ENCODE measurements at places on chromosomes 2 and 18. TPM values are rescaled to one million over a fixed set of nuclear protein-coding genes. Genes with fewer than 3 reads are reported as not detected.

DNA sequence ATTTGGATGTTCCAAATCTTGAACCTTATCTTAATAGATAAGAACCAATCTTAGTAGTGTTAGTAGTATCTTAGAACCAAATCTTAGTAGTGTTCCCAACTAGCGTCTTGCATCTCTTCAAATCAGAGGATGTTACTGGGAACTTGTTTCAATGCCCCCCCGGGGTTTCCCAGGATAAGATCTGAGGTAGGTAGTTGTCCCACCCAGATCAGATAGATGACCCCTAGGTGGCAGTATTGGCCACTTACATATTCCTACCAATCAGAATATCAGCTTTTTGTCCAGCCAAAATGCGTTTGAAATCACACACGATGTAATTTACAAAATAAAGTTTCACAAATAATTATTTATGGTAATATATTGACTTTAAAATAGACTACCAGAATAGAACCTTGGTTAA is 314.8 kb downstream of the MBD2 start:
- no peak overlapping the region for H3K27ac ChIP-seq
- H3K4me1 ChIP-seq, result no peaks in the 10 kb centered on the region
- DNase-seq, result peak; percentile 7
- H3K27me3 ChIP-seq, result no peaks in the 10 kb centered on the region

- H3K27me3 ChIP-seq, result no peaks in the 10 kb centered on the region
- no peak for DNase-seq
- H3K36me3 ChIP-seq, result no peaks in the 10 kb centered on the region
Measured at GRCh38 chr2:170123593-170123992, 54.4 kb upstream of the MYO3B start.

ANKRD30B gene
- not detected for total RNA-seq

DNA sequence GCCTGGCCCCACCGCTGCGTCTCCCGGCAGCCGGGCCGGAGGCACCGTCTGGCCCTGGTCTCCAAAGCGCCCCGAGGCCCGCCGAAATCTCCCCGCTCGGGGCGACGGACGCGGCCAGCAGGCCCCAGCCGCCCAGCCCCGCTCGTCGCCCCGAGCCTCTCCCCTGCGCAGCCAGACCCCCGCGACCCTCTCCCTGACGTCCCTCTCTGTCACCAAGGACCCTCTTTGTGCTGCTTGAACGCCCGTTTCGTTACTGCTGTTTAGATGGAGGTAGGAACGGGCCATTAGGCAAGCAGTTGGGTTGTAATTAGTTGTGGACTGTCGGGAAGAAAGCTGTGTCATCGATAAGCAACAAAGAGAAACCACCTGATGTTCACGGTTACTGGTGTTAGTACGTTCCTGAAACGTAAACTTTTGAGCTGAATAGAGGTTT is 686 bp downstream of the UBXN4 start:
- peak overlapping the region; percentile 86 for H3K27ac ChIP-seq

GRCh38 chr2:152278526-152278925 is 56.4 kb upstream of the FMNL2 start:
- H3K4me1 ChIP-seq, result no peaks in the 10 kb centered on the region
- DNase-seq, result no peak
- H3K36me3 ChIP-seq, result no peaks in the 10 kb centered on the region
- H3K27me3 ChIP-seq, result peaks cover 1% of the 10 kb centered on the region

GRCh38 chr2:129801575-129801974 is 177.9 kb upstream of the RAB6C start:
- no peak overlapping the region for H3K27ac ChIP-seq
- no peaks in the 10 kb centered on the region for H3K4me1 ChIP-seq
- H3K4me3 ChIP-seq, result no peak overlapping the region
- H3K27me3 ChIP-seq, result no peaks in the 10 kb centered on the region

SNTG2 gene
- total RNA-seq, result 18.1 TPM

GRCh38 chr2:129827311-129828090 is 152.0 kb upstream of the RAB6C start:
- H3K4me1 ChIP-seq, result peaks cover 2% of the 10 kb centered on the region
- no peak overlapping the region for H3K27ac ChIP-seq
- H3K36me3 ChIP-seq, result no peaks in the 10 kb centered on the region
- peak; percentile 77 for DNase-seq
- H3K27me3 ChIP-seq, result no peaks in the 10 kb centered on the region
- H3K4me3 ChIP-seq, result peak overlapping the region; percentile 9

DNA sequence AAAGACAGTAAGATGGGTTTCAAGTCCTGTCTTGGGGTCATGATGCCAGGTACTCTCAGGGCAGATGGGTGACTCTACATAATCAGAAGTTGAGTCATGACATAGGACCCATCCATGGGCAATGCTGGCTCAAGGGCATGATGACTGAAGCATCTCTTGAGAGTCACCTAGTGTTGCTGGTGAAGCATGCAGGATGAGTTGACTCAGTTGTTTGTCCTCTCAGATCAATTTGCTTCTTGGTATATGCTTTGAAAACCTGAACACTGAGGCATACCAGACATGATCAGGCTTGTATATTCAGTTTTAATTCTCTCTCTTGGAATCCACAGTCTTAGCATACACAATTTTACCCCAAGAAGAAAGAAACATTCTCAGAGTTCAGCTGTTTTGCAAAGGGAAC is 658.9 kb upstream of the NXPH2 start:
- no peak overlapping the region for H3K4me3 ChIP-seq
- no peaks in the 10 kb centered on the region for H3K36me3 ChIP-seq
- H3K27me3 ChIP-seq, result no peaks in the 10 kb centered on the region
- no peak for DNase-seq
- no peak overlapping the region for H3K27ac ChIP-seq
- H3K4me1 ChIP-seq, result no peaks in the 10 kb centered on the region

DNA sequence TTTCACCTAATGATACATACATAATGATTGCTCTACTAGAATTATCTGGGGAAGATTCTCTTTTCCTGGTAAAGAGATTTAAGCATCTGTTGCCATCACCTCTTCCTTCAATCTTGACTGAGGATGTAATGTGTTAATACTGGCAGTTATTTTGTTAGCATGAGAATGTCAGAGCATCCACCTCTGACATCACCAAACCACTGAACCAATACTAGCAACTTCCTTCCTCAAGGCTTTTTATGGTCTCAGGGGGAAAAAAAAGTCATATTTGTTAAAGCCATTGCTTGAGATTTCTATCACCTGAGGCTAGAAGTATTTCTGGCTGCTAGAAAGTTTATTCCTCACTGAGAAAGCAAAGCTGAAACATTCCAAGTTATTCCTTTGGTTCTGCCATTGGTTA is 48.5 kb downstream of the DSEL start:
- H3K4me1 ChIP-seq, result no peaks in the 10 kb centered on the region
- H3K27me3 ChIP-seq, result no peaks in the 10 kb centered on the region
- no peaks in the 10 kb centered on the region for H3K36me3 ChIP-seq
- no peak overlapping the region for H3K27ac ChIP-seq

- H3K27ac ChIP-seq, result no peak overlapping the region
- H3K36me3 ChIP-seq, result no peaks in the 10 kb centered on the region
- H3K4me1 ChIP-seq, result no peaks in the 10 kb centered on the region
- no peak overlapping the region for H3K4me3 ChIP-seq
Measured at GRCh38 chr2:222353993-222354392, 55.2 kb upstream of the PAX3 start.

DNA sequence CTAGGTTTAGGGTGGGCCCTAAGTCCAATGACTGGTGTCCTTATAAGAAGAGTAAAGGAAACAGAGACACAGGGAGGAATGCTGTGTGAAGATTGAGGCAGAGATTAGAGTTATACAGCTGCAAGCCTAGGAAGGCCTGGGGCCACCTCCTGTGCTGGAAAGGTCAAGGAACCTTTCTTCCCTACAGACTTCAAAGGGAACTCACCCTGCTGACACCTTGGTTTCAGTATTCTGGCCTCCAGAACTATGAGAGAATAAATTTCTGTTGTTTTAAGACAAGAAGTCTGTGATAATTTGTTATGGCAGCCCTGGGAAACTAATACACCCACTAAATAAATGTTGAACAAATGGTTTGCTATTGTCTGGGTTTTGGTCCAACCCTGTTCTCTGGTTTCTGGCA is 102.3 kb upstream of the NEUROD1 start:
- no peak overlapping the region for H3K27ac ChIP-seq
- no peak overlapping the region for H3K4me3 ChIP-seq
- DNase-seq, result no peak
- no peaks in the 10 kb centered on the region for H3K27me3 ChIP-seq
- H3K4me1 ChIP-seq, result no peaks in the 10 kb centered on the region

TMEM18 gene
- 22.3 TPM for total RNA-seq

- no peak overlapping the region for H3K27ac ChIP-seq
- DNase-seq, result no peak
- H3K27me3 ChIP-seq, result no peaks in the 10 kb centered on the region
- H3K4me1 ChIP-seq, result no peaks in the 10 kb centered on the region
- H3K36me3 ChIP-seq, result no peaks in the 10 kb centered on the region
Measured at GRCh38 chr2:99729104-99730025, 239.5 kb upstream of the REV1 start.

DSG2 gene
- total RNA-seq, result 138 TPM

DNA sequence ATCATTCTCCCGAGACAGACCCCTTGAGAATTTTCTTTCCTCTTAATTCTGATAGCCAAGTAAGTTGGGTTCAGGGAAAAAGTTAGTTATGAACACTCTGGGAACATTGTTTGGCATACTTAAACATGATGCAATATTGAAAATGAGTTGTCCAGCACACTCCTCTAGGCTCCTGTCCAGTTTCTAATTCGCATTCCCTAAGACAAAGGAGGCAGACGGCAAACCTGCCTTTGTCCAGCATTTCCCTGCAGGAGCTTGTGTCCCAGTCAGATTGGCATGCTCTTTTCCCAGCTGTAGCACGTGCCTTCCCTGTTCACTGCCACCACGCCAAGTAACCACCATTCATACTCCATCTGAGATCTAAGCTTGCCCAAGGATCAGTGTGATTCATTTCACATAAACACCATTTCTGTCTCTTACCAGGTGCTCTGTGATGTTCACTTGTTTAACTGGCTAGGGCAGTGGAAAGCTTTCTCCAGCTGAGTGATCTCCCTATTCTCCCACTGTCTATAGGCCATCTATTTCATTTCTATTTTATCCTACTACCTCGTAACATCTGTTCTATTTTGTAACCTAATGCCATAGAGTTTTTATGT is 150.0 kb upstream of the EPB41L3 start:
- no peaks in the 10 kb centered on the region for H3K4me1 ChIP-seq
- no peaks in the 10 kb centered on the region for H3K27me3 ChIP-seq
- no peak overlapping the region for H3K4me3 ChIP-seq
- no peaks in the 10 kb centered on the region for H3K36me3 ChIP-seq
- no peak overlapping the region for H3K27ac ChIP-seq

- H3K4me3 ChIP-seq, result no peak overlapping the region
- H3K4me1 ChIP-seq, result no peaks in the 10 kb centered on the region
- no peak for DNase-seq
- H3K27me3 ChIP-seq, result peaks cover 3% of the 10 kb centered on the region
Measured at GRCh38 chr18:25345081-25345866, 6.7 kb downstream of the ZNF521 start.

SCN9A gene
- total RNA-seq, result 6.1 TPM

IGFBP5 gene
- total RNA-seq, result 2.5 TPM

IL36B gene
- total RNA-seq, result not detected

DNA sequence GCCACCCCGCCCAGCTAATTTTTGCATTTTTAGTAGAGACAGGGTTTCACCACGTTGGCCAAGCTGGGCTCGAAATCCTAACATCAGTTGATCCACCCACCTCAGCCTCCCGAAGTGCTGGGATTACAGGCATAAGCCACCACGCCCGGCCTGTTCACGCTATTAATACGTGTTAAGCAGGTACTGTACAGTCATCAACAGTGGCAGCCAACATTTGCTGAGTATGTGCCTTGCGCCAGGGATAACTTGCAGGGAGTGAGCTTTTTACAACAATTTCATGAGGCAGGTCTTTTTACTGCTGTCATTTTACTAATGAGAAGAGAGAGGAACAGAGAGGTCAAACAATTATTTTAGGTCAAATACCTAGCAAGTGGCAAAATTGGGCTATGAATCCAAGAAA is 115.2 kb downstream of the AP1S3 start:
- H3K36me3 ChIP-seq, result no peaks in the 10 kb centered on the region
- no peak for DNase-seq
- no peak overlapping the region for H3K27ac ChIP-seq
- H3K27me3 ChIP-seq, result no peaks in the 10 kb centered on the region
- peaks cover 27% of the 10 kb centered on the region for H3K4me1 ChIP-seq
- no peak overlapping the region for H3K4me3 ChIP-seq

DNA sequence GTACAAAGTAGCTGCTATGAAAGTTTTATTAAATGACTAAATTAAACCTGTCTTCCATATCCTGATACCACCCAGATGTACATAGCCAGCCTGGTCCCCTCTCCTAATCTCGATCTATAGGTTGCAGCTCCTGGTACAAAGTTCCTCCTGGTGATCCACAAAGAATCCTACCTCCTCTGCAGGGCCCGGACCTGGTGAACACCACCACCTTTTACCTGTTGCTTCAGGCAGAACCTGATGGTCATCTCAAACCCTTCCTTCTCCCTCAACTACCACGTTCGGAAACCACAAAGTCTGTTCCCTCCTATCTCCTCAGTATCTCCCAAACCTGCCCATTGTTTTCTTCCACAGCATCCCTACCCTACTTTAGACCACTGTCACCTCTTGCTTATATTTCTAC is 15.5 kb downstream of the FOXI3 start:
- no peak for DNase-seq
- H3K27me3 ChIP-seq, result no peaks in the 10 kb centered on the region
- H3K4me3 ChIP-seq, result no peak overlapping the region

All from H1 (cell line).